ENCODE measurements at places on chromosomes 3 and 15.

DNA sequence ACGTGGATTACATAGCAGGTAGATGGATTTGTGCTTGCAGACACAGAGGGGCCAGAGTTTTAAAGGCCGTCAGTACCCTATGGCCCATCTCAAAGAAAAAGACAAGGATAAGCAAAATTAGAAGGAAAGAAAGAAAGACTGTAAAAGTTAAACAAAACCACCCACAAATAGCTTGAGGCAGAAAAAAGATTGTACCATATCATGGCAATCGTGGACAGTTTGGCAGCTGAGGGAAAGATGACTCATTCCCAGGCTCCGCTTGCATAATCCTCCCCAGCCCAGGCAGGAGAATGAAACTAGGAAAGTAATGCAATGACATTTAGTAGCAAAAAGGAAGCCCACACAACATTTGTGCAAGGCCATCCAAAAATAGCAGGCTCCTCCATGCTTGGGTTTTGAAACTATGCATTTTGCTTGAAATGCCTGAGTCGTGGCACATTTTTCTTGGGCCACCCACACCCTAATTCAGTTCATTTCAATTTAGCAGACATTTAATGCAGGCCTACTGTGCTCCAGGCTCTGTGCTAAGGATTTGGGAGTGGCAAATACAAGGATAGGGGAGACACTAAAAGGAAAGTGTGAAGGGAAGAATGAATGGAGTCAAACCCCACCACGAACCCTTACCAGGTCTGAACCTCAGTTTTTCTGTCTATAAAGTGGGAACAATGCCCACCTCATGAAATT, 40.9 kb upstream of the SMAD3 start:
- peak; percentile 80 for DNase-seq

DNA sequence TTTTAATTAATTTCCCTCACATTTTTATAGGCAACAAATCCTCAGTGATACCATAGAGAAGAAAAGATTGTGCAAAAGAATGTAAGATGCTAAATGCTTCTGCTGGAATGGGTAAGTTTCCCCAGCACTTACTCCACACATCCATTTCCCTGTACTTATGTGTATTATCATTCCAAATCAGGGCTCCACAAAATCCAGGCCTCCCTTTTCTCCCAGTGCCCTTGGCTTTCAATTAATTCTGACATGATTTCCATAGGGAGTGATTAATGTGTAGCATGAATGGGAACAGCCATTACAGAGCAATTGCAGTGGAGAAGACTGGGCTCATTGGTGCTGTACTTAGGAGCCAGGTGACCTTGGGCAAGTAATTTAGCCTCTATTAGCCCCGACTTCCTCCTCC, 41.3 kb upstream of the UBE2E1 start:
- no peak for DNase-seq

- DNase-seq: no peak
Measured at GRCh38 chr15:28942046-28942445, 56.3 kb downstream of the APBA2 start.

DNA sequence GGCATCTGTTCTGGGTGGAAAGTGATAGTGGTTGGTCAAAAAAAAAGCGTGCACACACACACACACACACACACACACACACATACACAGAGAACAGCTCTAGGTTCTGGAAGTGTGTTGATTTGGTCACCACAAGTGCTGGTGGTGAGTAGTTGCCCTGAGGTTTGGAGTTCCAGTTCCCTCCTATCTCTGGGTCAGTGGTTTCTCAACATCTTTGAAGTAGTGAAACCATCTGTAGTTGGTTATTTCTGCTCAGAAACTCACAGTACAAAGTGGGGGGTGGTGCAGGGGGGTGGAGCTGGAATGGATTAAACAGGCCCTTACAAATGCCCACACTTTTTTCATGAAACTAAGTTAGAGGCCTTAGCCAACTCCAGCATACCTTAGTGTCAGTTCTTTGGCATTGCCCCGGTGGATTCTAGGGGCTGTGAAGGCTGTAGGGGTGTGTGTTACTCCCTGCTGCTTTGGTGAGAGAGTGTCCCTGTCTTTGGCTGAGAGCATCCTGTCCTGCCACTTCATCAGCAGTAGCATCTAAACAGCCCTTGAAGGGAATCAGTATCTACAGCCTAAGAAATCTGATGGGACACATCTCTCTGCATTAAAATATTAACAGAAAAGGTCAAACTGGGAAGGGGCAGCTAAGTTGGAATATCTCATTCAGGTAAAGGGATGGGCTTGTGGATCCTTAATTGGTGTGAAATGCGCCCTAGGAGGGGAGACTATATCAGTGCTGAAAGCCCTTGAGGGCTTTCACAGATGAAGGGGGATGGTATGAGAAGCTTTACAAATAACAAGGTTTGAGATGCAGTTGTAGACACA, 20.6 kb downstream of the SMAD3 start:
- no peak for DNase-seq

DNA sequence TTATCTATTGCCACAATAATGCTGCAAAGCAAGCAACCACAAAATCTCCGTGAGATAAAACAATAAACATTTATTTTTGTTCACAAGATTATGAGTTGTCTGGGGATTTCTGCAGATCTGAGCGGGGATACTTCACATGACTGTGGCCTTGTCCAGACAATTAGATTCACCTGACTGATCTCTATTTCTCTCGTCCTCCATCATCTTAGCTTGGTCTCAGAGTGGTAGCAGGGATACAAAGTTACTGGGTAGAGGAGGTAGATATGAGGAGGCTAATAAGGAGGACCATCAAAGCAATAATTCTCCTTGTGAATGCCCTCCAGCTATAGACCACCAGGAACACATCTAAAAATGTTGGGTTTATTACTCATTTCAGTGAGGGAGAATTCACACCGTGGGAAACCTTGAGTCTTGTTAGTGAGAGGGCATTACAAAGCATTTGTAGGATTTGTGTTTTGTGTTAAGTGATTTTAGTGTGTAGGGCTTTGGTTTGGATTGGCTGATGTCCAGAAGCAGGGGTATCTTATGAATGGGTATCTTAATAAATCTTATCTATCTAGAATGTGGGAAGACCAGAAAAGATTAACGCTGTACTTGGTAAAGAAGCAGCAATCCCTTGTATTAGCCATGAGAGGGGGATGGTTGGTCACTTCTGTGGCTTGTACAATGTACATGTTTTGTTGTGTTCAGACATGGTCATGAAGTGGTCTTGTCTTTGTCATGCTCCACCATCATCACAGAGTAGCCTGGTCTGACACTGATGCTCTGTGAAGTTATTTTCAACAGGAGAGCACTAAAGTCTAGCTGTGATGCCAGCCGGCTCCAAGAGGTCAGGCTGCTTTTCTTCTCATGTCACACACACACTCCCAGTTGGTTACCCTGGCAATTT, 287.6 kb upstream of the STT3B start:
- DNase-seq: no peak

DNA sequence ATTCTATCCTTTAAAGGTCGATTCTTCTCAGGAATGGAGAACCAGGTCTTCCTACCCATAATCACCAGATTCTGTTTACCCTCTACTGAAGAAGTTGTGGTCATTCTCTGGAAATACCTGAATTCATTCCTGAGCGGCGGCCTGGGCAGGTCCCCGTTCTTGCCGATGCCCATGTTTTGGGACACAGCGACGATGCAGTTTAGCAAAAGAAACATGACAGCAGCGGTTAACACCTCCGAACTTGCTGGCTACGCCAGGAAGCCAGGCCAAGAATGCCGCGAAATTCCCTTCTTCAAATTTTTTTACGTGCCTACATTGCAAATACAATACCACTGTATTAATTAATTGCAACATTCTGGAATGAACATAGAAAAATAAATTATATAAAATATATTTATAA, 1.4 kb downstream of the DHFR2 start:
- no peak for DNase-seq

DNA sequence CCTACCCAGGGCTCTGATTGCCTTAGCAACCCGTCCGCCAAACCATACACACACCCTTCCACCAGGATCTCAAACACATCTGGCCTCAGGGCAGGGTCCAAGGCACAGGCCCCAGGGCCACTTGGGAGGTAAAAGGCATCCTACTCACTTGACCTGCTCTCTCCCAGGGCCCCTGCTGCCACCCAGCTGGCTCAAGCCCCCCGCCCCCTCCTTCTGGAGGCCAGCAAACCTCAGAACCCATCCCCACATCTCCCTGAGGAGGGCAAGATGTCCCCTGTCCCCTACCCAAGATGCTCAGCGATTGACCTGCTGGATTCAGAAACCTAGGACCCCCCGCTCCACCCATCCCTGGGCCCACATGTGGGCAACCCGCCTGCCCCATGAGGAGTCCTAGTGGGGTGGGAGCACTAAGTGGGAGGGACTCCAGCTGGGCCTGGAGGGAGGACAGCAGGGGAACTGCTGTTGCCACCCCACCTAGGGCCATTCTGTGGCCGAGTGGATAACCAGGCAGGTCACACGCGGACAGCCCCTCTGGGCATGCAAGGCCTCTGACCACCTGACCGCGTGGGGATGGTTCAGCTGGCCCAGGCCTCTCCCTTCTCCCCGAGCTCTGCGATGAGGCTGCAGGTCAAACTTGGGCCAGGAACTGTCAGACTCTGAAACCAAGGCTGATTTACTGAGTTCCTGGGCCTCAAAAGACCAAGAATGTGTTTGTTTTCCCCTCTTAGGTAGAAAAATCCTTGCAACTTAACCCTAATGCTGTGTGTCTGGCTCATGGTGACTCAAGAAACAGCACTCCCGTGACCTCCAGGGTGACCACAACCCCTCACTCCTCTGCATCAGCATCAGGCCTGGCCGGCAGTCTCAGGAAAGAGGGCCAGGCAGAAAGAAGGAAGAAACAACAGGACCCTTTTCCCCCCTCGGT, 4.2 kb downstream of the MFGE8 start:
- no peak for DNase-seq

DNA sequence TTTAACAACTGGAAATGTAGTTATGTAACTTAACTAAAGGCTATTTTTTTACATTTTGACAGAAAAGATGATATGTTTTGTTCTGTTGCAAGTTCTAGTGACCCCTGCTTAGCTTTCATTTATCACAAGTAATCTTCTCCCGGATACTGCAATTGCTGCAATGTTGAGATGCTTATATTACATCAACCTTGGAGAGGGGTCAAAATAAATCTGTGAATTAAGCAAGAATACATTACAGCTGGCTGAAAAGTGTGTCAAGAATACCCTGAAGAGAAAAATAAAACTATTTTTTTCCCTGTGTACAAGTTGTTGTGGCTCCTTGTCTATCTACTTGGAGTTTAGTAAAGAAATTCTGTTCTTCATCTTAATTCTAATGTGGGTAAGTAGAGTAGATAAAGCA, 232.1 kb upstream of the GOLIM4 start:
- DNase-seq: no peak

DNA sequence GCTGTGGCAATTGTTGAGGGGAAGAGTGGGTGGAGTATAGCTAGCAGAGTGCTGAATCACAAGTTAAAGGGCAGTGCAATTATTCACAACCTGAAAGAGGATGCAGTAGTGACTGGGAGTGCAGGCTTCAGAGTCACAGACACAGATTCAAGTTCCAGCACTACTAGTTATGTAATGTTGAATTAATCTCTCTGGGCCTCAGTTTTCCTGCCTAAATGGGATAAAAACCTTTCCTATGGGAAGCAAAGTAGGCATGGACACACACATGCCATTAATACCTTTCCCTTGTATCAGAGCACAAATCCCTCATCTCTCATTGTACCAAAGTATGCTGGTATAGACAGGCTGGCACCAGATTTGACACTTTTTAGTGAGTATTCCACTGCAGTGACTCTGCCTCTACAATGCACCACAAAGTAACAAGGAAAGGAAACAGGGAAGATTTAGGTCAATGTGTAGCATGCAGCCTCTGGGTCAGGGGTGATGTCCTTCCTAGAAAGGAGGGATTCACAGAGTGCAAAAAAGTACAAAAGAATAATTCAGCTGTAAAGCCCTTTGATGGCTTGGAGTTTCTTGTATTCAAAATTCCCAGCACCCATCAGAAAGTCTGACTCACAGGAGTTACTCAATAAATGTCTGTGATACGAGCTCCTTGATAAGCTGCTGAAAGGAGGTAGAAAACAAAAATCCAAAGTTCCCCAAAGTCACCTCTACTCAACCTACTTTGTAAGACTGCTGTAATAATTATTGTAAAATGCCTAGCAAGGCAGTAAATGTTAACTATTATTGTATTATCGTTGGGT, 507.5 kb upstream of the TGFBR2 start:
- no peak for DNase-seq

- no peak for DNase-seq
Measured at GRCh38 chr3:12905316-12906071, 64.1 kb upstream of the RPL32 start.

- DNase-seq: no peak
Measured at GRCh38 chr3:106348139-106348690, 479.4 kb upstream of the CBLB start.

DNA sequence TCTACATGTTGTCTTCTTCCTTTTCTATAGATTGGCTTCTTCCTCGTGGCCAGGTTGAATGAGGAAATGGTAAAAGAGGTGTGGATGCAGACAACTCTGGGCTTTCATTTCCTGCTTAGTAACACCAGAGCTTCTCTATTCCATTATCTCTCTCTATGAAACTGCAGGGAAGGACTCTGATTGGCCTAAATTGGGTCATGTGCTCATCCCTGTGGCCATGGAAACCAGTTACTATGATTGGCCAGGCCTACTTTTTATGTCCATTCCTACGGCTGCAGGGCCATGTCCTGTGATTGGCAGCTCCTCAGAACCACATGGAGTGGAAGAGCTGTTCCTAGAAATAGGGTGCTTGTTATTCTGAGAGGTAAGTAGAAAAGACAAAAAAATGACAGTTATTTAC, 486.9 kb upstream of the ADAMTS9 start:
- DNase-seq: no peak

GRCh38 chr15:57468486-57468885, 92.2 kb downstream of the CGNL1 start:
- no peak for DNase-seq

DNA sequence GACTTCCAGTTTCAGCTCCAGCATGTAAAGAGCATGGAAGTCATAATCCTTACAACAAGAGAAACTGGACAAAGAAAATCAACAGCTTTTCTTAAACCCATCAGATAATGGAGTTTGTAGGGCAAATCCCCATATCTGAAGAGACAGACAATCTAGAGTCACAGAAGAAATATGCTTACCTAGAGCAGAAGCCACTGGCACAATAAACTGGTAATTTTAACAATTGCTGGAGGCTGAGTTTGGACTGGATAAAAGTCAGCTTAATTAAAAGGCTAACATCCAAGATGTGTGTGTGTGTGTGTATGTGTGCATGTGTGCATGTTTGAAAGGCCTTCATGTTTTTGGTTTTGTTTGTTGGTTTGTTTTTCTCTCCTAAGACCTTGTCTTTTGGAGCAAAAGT, 50.6 kb downstream of the TM4SF18 start:
- DNase-seq: no peak

DNA sequence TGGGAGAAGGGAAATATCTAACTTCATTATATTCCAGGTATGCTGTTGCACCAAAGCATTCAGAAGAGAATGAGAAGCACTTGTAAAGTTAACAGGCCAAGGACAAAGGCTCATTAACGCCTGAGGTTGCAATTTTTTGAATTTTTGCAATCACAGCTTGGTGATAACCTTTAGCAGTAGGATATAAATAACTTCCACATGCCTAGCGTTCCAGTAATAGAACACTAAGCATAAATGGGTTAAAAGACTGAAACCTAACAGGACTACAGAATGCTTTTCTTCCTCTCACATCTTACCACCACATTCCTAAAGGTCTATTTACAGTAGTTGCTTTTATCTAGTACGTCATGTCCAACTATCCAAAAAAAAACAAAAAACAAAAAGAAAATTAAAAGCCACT, 57.4 kb upstream of the IMPG2 start:
- no peak for DNase-seq

Data from hippocampal formation (tissue), 2 donors.